Activated CD4-positive, alpha-beta T cell treated with anti-CD3 and anti-CD28 coated beads, Interleukin-2, amount 10 ng/mL, durations not matched to agents 24 days and 14 days (primary cell): ENCODE measurements at places on chromosomes 6 and 20.

DNA sequence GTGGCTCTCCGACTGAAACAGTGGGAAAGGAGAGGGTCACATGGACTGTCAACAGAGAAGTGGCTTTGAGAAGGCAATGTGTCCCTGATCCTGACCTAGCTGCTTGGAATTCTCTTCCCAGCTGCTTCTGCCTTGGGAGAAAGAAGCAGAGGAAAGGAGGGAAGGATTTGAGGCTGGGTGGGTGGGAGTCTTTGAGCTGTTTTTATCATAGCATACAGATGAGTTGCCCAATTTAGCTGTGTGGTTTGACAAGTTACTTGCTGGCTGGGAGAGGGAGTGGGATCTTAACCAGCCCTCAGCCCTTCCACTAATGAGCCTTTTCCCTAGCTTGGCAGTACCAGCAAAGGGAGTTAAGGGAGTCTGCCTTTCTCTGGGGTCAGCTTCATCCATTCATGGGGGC is 51.1 kb upstream of the MYL9 start:
- DNase-seq: no peak

DNA sequence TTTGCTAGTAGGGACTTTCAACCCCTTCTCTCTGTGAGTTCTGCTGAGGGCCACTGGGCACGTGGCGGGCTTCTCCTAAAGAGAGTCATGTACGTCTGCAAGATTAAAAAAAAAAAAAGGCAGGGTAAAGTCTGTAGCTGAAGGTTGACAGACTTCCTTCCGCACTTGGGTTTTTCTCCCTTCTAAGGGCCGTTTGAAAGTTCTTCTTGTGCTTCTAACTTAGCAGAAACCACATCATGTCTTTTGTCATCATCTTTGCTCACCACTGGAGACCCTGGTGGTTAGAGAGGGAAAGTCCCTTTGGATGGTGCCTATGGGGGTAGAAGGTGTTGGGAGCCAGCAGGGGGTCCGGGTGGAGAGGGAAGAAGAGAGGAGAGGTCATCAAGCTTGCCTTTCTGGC is 31.4 kb downstream of the PRDM1 start:
- peak; percentile 88 for DNase-seq

DNA sequence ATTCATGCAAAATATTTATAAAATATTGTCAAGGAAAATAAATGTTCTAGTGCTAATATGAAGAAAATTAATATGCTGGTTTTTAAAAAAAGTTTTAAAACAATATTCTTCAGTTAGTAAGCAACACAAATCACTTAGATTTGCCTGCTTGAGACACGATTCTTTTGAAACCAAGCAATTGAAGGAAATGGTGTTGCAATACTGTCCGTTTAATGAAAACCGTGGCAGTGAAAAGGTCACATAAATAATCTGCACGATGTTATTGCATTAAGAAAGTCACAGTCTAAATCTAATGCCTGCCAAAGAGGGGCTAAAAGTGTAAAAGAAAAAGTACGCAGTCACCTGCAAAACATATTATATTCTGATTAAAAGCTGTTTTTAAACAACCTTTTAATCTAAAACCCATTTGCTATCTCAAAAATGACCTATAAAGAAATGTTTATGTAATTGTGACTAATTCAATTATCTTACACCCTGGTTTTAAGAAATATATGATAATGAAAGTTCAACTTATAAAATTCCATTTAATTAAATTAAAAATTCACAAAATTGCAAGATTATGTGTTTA is 143.0 kb downstream of the GMDS start:
- DNase-seq: no peak

- DNase-seq: peak; percentile 87
Measured at GRCh38 chr6:52416629-52417151, 3.5 kb upstream of the EFHC1 start.

DNA sequence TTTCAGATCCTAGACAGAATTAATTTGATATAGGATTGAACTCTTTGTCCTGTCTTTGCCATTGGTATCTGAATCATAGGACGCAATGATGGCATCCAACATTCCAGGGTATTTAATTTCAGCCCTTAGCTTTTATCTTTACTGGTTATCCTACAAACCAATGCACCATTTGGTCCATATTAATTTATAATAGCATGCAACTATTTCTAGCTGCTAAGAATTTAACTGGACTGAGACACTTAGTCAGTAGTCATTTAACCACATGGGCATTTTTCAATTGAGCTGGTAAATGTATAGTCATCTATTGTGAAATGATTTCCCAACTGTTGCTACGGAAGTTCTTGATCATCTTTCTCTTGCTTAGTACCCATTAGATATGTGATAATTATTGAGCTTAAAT is 141.1 kb downstream of the CD164 start:
- DNase-seq: no peak

DNA sequence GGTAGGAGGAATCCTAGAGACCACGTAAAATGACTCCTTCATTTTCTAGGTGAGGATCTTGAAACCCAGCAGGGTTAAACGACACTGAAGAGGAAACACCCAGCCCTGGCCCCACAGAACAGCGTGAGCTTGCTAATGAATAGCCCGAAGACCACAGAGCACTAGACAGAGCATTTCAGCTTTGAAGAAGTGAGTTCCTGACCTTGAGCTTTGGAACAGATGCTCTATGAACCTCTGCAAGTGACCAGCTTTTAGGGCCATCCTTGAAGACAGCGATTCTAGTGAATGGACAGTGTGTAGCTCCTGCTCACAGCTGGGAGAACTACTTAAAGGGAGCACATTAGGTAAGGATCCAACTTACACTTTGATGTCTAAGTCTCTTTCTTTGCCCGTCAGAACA is 74.0 kb upstream of the FRMD1 start:
- no peak for DNase-seq

GRCh38 chr20:38278763-38279162 is 18.2 kb upstream of the KIAA1755 start:
- DNase-seq: no peak

DNA sequence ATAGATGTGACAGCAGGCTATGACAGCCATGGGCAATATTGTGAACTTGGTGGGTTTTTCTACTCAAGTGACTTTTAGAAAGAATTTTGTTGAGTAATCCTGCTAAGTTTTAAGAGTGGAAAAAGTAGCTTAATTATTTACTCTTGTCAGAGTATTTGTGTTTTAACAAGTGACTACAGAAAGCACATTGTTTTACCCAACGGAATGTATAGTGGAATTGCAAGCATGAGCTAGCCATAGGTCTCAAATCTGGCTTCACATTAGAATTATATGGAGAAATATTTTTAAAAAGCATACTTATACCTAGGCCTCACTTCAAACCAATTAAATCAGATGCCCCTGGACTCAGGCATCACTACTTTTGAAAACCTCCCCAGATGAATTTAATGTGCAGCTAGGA is 35.5 kb upstream of the GOPC start:
- no peak for DNase-seq

DNA sequence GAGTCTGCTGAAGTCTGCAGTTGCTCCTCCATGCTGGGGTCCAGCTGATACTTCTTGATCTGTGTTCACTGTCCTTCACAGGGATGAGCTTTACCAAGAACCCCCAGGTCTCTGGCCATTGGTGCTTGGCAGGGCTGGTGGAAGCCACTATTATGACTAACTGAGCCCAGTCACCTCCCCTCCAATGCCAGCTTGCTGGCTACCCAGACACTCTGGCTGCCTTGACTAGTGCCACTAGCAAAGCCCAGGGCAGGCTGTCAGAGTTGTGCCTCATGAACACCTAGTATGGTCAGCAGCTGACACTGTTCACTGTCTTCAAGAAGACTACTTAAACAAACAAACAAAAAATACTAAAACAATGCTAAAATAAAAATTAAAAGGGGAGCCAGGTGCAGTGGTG is 8.8 kb downstream of the ASIP start:
- no peak for DNase-seq

- no peak for DNase-seq
Measured at GRCh38 chr6:31525932-31526591, 2.7 kb upstream of the MCCD1 start.

- DNase-seq: no peak
Measured at GRCh38 chr6:134902936-134903335, 47.0 kb downstream of the ALDH8A1 start.

DNA sequence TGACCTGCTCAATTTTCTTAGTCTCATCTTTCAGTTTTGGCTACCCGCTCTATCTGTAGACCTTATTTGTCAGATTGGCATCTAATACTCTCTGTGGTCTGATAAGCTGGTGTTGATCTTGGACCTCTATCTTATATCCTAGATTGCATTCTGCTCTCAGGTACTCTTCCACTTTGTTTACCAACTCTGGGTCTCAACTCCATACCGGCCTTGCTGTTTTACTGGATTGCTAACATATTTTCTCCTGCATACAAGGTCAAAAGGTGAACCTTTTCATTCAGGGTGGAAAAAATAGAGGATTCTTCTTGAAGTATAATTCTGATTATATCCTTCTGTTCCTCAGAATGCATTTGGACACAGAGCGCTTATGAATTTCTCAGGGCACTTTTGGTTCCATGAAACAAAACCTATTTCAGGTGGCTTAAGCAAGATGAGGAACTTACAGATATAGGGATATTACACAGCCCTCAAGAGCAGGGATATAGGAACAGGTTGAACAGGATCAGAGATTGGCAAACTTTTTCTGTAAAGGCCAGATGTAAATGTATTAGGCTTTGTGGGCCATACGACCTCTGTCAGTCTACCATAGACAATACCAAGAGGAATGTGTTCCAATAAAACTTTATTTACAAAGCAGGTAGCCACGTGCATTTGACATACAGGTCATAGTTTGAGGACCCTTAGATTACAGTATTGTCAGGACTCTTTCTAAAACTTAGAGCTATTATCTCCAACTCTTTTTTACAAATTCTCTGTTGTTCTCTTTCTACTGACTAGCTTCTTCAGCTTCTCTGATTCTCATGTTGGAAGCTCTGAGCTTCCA is 2.5 kb upstream of the SH3BGRL2 start:
- DNase-seq: no peak

DNA sequence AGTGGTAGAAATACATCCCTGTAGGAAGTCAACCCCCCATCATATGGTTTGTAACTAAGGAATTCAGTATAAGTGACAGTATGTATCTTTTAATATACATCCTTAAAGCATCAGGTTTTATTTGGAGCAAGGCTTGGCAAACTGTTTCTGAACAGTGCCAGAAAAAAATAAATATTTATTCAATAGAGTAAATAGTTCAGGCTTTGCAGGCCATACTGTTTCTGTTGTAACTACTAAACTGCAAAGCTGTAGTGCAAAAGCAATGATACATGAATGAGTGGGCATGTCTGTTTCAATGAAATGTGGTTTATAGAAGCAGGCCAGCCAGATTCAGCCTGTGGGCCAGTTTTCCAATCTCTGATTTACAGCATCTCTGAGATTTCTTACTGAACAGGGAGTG is 977 bp downstream of the MEI4 start:
- DNase-seq: no peak

GRCh38 chr6:20606831-20607230 is 72.6 kb downstream of the CDKAL1 start:
- DNase-seq: no peak

DNA sequence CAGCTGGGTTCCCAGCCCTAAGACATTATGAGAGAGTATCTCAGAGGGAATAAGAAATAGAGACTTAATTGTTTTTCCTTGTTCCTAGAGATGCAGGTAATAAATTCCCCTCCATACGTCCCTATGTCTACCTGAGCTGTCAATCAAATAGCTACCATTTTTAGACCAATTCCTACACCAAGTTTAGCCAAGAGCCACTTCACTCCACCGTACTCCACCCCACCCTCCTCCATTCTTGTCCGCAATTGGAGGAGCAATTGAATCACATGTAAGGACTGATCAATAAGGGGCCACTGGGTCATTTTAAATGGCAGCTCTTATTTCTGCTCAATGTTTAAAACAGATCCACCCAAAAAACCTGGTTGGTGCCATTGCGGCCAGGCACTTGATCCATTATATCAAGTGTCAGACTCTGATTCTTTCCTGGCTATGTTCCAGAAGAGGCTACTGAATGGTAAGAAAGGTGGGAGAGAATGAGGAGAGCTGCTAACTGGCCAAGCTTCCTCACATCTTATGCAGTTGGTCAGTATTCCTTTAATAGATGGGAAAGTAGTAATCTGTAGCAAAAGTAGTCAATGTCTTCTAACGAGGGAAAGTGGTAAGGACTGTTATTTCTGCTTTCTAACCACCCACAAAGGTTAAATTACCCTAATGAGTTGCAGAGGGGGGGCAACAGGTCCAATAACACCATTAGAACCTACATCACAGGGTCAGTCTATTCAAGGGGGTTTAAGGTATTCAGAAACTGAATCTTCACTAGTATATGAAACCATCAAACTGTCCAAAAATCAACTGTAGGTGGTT is 34.1 kb downstream of the ARHGAP18 start:
- DNase-seq: peak; percentile 52

GRCh38 chr20:16189371-16189770 is 383.9 kb downstream of the KIF16B start:
- DNase-seq: no peak

DNA sequence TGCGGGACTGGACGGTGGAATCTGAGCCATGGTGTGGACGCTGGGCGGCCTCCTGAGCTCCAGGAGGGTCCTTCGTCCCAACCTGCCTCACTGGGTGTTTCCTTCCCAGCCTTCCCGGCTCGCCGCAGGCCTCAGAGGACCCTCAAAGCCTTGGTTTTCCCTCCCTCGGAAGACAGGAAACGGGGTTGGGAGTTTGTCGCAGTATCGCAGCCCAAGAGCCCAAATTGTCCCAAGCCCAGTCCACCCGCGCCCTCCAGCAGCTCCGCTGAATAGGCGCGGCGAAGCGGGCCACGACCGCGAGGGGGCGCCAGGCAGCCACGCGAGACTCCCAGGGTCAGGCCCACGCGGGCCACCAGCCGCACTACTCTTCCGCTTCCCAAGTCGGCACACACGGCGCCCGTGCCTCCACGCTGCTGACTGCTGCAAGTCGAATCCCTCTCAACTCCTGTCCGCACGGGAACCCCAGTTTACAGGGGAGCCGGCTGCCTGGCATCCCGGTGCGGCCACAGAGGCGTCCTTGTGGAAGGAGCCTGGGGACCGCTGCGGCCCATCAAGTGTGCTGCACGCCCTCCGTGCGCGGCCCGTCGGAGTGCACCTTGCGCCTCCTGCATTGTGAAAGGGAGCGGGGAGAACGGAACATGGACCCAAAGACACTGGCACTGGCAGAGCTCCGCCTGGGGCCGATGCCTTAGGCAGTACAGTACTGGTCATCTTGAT is 40.4 kb upstream of the HMGA1 start:
- peak; percentile 97 for DNase-seq

DNA sequence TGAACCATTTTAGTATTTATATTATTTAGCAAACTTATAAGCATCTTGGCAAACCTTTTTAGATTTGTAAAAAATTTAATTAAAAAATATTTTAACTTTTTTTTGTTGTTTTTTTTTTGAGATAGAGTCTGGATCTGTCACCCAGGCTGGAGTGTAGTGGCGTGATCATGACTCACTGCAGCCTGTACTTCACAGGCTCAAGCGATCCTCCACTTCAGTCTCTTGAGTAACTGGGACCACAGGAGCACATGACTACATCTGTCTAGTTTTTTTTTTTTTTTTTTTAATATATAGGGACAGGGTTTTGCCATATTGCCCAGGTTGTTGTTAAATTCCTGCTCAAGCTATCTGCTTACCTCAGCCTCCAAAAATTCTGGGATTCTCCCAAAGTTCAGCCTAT is 161.1 kb downstream of the EYS start:
- no peak for DNase-seq
